ENCODE measurements at places on chromosomes 2 and 18. TPM values are rescaled to one million over a fixed set of nuclear protein-coding genes. Genes with fewer than 3 reads are reported as not detected.

The NT5C1B gene
- total RNA-seq: not detected

The CFC1 gene
- 0.09 TPM for total RNA-seq

The PIEZO2 gene
- total RNA-seq: 0.70 TPM

The SIX2 gene
- 2.0 TPM for total RNA-seq

The EGR4 gene
- 0.33 TPM for total RNA-seq

The PRKCE gene
- 10.4 TPM for total RNA-seq

The DQX1 gene
- 0.10 TPM for total RNA-seq

The PRSS56 gene
- 0.13 TPM for total RNA-seq

The SEMA4C gene
- 14.3 TPM for total RNA-seq

The KIF5C gene
- 0.46 TPM for total RNA-seq

The ZBTB7C gene
- total RNA-seq: 0.23 TPM

The MC2R gene
- total RNA-seq: not detected

The DSG1 gene
- total RNA-seq: not detected

The UGT1A10 gene
- not detected for total RNA-seq

The TUBB8B gene
- not detected for total RNA-seq

The PROKR1 gene
- not detected for total RNA-seq

The AMER3 gene
- not detected for total RNA-seq

The DNAH6 gene
- total RNA-seq: 0.10 TPM
